Right forelimb (tissue), 1 donor: ENCODE measurements at places on chromosomes 11 and 22.
A peak's percentile ranks its signal among the peaks of the same experiment; 100 is the strongest.

DNA sequence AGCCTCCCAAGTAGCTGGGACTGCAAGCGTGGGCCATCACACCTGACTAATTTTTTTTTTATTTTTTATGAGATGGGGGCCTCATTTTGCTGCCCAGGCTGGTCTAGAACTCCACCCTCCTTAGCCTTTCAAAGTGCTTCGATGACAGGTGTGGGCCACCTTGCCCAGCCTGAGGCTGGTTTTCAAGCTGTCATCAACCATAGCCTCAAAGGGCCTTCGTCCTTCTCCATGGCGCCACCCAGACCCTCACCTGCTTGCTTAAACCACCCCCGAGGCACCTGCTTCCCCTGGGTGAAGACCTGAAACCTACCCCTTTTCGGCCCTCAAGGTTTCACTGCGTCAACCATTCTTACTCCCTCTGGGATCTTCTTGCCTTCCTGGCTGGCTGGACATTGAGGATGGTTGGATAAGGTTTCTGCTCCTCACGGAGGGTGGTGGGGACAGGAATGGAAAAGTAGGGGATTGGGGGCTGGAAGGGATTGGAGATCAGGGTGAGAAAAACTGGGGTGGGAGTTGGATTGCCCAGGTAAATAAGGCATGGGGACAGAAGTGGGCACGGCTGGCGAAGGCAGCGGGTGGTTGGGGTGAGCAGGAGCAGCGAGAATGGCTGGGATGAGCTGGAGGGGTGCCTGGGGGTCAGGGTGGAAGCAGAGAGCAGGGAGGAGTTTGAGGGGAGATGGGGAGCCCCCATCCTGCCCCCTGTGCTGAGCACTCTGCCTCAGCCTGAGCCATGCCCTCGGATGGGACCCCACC lies 2.8 kb upstream of the ACR start:
- peak; percentile 13 for DNase-seq

GRCh38 chr11:59164028-59164427 lies 7.9 kb upstream of the DTX4 start:
- no peak for DNase-seq

- no peak for DNase-seq
These were observed 1290.9 kb downstream of the BRD1 start for GRCh38 chr22:48536541-48537342.

- no peak for DNase-seq
These were observed 42.5 kb downstream of the TBX1 start for GRCh38 chr22:19802894-19803735.

DNA sequence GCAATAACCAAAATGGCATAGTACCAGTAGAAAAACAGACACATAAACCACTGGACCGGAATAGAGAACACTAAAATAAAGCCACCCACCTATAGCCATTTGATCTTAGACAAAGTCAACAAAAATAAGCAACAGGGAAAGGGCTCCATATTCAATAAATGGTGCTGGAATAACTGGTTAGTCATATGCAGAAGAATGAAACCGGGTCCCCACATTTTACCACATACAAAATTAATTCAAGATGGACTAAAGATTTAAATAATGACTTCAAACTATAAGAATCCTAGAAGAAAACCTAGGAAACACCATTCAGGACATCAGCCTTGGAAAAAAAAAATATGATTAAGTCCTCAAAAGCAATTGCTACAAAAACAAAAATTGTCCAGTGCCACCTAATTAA lies 30.1 kb upstream of the NOX4 start:
- DNase-seq, result no peak

DNA sequence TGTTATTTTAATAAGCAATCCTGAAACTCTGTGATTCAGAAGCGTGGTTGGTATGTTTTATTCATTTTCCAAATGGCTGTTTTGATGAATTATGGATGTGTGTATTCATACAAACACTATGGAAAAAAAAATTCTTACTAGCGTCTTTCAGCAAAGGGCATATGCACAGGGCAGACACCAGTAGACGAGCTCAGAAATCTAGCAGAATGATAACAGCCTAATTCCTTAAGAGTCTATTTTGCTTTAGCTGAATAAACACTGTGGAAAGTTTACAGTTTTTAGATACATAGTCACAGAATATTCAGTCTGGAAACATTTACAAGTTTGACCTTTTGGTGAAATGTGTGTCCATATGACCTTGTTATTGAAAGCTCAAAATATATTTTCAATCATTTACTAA lies 418.8 kb upstream of the LUZP2 start:
- DNase-seq, result no peak

GRCh38 chr11:44402466-44403075 lies 92.6 kb upstream of the ALX4 start:
- no peak for DNase-seq

DNA sequence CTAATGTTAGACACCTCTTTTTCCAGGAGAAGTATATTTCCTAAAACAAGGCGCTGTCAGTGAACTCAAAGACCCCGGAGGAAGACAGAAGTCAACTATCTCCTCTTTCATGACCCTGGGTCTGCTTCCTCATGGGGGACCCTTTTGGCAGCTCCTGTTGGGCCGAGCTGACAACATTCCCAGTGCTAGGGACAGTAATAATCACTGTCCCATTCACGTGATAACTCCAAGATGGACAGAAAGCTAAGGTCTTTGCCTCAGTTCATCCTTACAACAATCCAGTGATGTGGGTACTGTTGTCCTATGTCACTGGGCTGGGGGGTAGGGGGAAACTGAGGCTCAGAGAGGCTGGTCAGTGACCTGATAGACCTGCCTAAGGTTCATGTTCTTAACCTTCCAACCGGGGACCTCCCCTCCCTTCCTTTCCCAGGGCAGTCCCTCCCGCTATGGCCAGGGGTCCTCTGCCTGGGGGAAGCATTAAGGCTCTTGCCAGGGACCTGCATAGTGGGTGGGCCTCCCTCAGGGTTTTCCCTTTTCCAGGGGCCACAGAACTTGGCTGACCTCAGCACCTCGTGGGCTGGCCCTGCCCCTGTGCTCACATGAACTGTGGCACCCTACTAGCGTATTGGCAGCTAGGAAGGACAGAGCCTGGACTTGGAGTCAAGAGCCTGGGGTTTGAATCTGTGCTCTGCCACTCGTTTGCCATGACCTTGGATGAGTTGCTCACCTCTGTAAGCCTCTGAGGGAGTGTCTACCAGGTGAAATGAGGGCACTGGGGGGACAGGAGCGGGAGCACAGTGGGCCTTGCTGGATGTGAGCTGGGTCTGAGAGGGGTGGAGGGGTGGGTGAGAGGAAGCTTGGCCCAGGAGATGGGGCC lies 53.6 kb downstream of the LRRC32 start:
- no peak for DNase-seq

DNA sequence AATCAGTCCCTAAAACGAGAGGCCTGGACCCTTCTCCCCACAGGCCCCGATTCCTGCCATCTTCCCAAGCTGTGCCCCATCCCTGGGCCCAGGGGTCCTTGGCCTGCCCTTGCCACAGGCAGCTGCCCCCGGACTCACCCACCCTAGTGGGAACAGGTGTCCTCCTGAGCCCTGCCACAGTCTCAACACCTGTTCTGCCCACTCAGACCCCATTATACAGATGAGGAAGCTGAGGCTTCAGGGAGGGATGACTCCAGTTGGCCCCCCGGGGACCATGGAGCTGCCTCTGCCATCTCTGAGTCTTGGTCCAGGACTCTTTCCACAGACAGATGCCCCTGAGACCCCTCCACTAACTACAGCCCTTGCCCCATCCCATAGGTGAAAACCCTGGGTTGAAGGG lies 15.9 kb downstream of the MYBPC3 start:
- DNase-seq, result no peak

- no peak for DNase-seq
These were observed 16.6 kb upstream of the TTLL12 start for GRCh38 chr22:43203471-43203981.

DNA sequence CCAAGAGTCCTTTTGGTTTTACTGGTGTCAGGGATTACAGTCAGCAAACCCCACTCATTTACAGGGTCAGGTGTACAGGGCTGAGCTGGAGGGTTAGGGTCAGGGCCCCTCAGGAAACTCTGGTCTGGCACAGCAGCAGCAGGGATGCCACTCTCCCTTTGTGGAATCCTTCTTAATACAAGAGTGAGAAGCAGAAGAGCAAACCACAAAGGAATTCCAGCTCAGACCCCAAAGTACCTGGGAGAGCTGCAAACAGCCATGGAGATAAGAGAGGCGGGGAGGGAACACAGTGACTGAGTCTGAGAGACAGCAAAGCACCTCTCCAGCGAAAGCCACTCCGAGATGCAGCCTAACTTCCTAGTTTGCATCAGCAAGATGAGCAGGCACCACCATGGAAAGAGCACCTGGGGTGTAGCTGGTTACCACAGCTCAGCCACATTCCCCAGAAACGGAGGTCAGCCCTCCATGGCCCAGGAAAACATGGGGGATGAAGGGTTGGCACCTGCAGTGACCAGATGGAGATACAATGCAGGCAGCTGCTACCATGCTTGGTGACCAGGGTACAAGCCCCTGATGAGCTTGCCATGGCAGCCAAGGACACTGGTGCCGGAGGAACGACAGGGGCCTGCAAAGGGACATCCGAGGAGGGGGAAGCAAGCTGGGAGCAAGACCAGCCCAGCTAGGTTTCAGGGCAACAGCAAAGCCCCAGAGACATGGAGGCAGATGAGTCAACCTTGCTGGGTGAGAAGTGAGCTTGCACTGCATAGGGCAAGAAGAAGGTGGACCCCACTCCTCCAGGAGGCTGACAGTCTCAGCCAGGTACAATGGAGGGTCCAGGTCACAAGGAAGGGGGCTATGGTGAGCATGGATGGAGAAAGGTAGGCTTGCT lies 3.9 kb downstream of the BET1L start:
- peak; percentile 37 for DNase-seq

GRCh38 chr22:39428597-39429071 lies 28.2 kb upstream of the MGAT3 start:
- DNase-seq, result no peak

DNA sequence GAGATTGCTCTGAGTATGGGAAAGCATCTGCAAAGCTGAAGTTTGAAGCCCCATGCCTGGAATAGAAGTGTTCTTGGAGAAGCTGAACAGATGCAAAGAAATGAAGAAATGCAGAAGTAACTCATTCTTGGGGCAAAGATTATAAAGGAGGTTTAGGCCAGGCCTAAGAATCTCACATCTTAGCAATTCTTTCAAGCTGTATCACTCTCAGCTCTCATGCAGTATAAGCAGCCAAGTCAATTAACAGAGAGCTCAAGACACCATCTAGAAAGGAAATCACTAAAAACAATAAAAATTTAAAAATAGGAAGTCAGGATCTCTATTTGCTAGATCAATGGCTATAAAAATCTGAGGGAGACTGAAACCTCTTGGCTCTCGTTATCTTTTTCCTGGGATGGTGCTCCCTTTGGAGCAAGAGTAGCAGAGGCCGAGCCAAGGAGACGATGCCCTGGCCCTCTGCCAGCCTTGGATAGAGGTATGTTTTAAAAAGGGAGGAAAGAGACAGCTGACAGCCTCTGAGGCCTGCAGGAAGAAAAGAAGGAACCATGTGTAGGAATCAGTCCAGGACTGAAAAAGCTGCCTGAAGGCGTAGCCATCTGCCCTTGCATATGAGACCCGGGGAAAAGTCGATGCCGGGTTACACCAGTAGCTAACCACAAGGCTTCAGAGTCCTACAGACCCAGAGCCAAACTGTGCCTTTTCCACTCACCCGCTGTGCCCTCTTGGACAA lies 229.8 kb downstream of the BLID start:
- DNase-seq, result peak; percentile 73

- DNase-seq, result peak; percentile 45
These were observed 2.3 kb upstream of the RIN1 start for GRCh38 chr11:66338276-66339161.

DNA sequence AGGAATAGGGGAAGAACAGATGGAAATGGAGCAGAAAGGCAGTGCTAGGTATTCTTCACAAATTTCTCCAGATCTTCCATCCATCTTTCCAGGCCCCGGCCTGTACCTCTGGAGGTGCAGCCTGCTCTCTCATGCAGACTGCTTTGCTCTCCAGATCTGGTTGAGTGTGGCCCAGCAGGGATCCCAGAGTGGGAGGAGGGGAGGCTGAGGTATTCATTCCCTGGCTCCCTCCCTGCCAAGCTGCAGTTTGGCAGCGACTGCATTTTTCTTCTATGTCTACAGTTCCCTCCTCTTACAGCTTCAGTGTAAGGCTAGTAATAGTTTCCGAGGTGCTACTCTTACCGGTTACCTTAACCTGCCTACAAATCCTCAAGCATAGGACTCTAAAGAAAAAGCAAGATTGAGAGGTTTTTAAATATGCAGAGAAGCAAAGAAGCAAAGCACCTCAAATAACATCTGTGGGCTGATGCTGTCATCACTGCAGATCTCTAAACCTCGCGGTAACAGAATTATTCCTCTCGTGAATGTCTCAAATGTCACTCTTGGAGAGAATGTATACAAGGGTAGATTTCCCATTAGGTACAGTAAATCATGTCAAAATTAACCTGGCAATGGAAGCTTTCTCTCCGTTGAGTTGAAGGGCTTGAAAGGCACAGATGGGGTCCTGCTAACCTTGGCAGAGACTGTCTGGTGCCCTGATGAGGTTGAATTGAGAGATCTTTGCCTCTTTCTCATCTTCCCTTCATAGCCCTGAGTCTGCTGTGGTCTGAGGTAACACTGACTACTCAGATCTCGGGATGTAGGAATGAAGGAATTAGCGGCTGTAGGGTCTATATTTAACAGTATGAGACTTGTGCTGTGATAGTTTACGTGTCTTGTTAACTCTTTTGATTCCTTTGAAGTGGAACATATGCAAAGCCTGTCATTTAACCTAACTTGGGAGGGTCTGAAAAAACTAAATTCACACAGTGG lies 297.9 kb upstream of the C11orf87 start:
- DNase-seq, result no peak
